Hindlimb muscle (tissue), 1 donor: ENCODE measurements at places on chromosomes 12 and 14.

DNA sequence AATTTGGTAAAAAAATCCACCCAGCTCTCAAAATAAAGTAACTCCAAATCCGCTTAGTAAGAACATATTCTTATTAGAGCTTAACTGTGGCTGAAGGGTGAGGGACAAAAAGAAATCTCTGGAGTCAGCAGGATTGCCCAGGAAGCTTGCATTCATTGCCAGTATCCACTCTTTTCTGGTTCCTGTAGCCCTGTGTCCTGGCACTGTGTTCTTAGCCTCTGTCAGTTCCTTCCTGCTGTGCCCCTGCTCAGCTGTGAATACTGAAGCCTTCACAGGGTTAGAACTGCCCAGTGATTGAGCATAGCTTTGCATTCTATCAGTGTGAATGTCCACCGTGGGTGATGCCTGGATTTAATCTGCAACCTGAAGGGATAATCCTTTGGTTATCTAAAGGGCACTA is 266.9 kb upstream of the PELI2 start:
- DNase-seq = no peak

GRCh38 chr14:77791225-77791600 is 8.7 kb upstream of the ADCK1 start:
- DNase-seq = no peak

DNA sequence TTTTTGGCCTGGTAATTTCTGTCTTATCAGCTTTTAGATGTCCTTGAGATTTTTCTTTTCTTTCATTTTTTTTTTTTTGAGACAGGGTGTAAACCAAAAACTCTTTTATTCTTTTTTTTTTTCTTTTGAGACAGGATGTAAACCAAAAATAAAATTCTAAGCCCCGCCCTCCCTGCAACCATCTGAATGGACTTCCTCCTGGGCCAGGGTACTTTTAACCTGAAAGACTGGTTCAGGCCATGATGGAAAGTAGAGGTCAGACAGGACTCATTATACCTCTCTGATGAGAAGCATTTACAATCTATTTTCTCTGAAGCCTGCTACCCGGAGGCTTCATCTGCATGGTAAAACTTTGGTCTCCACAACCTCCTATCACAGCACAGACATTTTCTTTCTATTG is 33.5 kb upstream of the TCL1B start:
- DNase-seq = no peak

DNA sequence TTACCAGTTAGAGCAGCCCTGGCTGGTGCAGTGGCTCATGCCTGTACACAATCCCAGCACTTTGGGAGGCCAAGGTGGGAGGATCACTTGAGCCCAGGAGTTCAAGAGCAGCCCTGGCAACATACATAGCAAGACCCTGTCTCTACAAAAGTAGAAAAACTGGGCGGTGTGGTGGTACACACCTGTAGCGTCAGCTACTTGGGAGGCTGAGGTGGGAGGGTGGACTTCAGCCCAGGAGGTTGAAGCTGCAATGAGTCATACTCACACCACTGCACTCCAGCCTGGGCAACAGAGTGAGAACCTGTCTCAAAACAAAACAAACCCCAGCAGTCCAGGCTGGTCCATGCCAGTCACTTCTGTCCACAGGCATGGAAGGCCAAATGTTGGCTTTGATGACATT is 7.4 kb downstream of the COX14 start:
- no peak for DNase-seq

DNA sequence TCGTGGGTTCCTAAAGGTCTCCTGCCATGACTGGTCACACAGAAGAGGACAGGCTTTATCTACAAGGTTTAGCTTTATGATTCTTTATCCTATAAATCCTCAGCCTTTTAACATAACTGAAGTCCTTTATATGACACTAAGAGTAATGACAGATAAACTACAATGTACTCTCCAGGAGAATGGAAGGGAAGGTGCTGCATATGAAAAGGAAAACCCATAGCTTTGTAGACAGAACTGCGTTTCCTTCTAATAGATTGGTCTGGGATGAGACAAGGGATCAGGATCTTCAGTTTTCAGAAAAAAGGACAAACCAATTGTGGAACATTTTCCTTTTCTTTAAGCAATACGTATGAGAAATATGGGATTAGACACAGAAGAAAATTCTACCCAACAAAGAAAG is 201.1 kb upstream of the NPAS3 start:
- DNase-seq = no peak

GRCh38 chr12:104738331-104738730 is 219.8 kb downstream of the SLC41A2 start:
- no peak for DNase-seq

GRCh38 chr12:124568431-124569374 is 1.3 kb upstream of the NCOR2 start:
- DNase-seq = peak; percentile 88

- DNase-seq = no peak
These were observed 1650.9 kb upstream of the SEL1L start for GRCh38 chr14:83184531-83184930.

DNA sequence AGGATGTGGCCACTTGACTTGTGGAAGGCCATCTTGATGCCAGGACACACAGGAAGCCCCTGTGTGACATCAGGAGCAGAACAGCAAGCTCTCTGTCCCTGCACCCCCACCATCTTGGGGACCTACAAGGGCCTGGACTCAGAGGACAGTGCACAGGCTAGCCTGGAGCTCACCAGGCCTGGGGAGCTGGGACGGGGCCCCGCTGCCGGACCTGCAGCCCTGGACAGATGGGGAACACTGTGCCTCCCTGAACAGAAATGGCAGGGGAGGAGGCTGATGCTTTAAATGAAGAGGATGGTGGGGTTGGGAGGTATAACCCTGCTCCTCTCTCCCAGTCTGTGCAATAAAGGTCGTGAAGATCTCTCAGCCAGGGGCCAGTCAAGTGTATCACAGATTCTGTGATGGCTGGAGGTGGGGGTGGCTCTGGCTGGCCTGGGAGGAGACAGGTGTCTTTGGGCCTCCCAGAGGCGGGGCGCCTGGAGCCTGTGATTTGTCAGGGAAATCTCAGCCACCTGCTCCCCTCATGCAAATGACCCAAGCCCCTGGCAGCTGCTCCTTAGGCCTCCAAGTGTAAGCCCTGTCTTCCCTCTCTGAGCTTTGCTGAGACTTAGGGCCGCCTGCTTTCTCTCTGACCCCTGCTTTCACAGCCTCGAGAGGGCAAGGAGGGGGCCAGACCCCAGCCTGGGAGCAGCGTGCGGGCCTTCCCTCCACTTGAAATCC is 1.1 kb upstream of the GNB3 start:
- DNase-seq = no peak

DNA sequence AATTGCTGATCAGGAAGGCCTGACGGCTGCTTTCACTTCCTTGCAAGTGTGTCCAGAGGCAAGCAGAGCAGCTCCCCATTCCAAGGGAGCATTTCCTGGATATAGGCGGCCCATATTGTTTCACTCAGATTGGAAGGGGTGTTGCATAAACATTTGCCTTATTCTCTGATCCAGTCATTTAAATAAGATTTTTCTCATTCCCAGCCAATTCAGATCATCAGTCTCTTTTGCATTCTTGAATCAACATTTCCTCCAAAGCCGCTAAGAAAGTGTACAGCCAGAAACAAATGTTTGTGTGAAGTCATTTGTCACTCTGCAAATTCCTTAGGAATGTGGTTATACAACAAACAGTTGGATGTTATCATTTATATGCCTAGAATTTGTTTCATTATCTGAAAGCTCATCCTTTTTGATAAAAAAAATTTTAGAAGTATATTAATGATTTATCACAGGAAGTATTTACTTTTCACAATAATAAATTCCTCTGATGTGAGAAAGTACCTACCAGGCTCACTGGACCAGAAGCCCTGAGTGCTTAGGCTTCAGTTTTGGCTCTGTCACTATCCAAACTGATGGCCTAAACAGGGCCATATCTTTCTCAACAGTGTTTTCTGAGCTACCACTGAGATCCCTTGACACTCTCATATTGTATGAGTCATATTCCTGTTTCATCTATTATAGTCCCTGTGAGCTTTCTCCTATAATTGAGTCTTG is 379.6 kb downstream of the CCDC91 start:
- DNase-seq = no peak

DNA sequence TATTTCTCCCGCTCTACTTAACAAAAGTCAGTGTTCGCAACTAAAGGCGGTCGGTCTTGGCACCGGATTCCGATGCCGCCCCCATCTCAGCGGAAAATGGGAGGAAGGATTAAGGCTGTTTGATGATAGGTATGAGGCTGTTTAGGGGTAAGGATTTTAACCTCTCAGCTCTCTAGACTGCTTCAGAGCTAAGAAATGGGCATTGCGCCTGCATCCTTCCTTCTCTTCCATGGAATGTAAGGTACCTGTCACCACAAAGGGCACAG is 1.4 kb downstream of the COCH start:
- DNase-seq = no peak

GRCh38 chr12:51746416-51746815 is 102.1 kb downstream of the FIGNL2 start:
- no peak for DNase-seq

DNA sequence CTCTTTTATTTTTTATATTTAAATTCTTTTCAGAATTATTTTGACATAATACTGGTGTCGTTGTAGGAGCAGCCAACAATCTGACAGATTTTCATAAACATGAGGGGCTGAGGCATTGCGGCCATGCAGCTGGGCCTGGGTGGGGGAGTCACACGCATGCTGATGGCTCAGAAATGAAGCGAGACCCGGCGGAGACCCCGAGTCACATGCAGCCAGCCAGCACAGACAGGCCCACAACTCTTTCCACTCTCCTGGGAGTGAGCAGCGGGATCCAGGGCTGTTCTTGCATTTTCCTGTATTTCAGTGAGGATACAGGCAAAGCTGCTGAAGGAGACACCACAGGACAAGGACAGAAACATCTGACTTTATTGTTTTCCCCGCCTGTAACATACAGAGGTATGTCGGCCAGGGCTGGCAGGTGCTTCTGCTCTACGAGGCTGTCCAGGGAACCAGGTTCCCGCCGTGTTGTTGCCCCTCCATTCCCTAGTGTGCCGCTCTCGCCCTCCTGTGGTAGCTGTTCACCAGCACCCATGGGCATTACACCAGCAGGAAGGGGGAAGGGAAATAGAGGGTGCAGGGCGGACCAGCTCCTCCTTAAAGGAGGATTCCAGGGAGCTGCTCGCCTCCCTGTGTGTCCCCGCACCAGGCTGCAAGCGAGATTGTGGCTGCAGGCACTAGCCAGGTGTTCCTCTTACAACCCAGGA is 30.5 kb downstream of the FZD10 start:
- no peak for DNase-seq

- no peak for DNase-seq
These were observed 27.8 kb upstream of the SLC38A2 start for GRCh38 chr12:46400406-46400805.

DNA sequence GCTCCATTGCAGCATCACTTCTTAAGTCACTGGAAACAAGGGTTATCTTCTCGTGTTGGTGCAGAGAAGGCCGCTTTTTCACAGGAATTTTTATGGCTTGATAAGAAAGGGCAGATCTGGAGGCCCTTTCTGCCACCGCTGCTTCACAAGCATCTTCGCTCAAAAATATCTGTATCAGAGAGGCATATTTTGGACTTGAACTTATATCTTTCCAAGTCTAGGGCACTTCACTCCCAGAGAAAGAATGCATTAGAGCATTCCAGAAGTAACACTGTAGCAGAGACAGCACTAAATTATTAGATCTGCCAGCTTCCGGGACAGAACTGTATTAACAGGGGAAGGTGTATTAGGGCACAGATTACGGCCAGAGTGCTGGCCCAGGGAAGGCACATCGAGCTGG is 151.7 kb upstream of the AMIGO2 start:
- no peak for DNase-seq

- no peak for DNase-seq
These were observed 23.7 kb upstream of the PARP11 start for GRCh38 chr12:3896801-3897351.

GRCh38 chr12:19759227-19759626 is 319.9 kb downstream of the AEBP2 start:
- DNase-seq = no peak

DNA sequence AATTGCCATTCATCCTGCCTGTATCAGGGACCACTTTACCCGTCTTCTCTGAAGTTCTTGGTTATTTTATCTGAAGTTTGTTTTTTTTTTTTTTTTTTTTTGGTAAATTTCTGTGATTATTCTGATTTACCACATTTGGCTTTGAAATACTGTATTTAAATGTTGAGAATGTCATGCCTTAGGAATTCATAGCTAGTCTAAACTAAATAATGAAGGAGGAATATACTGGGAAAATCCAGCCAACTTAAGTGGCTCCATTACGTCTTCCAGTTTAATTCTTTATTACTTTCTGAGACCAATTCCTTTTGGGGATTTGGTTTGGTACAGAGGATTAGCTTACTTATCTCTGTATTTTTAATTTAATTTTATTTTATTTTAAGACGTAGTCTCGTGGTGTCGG is 60.3 kb upstream of the KCNMB4 start:
- DNase-seq = no peak

DNA sequence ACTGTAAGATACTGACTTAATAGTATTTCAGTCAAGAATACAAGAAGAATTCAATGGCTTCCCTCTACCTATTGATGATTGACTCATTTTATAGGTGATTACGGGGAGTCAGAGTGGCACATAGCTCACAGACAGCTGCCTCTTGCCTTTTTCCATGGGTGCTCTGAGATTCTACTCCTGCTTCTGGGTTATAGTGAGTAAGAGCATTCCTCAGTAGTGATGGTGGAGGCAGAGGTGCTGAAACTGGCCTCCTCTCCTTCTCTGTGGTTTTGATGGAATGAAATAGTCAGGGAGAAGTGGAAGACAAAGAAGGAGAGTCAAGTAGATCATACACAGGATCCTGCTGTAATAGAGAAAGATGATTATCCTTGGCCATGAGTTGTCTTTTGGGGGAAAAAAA is 438.2 kb upstream of the FAR2 start:
- no peak for DNase-seq

GRCh38 chr14:53354336-53354735 is 201.2 kb upstream of the DDHD1 start:
- no peak for DNase-seq

DNA sequence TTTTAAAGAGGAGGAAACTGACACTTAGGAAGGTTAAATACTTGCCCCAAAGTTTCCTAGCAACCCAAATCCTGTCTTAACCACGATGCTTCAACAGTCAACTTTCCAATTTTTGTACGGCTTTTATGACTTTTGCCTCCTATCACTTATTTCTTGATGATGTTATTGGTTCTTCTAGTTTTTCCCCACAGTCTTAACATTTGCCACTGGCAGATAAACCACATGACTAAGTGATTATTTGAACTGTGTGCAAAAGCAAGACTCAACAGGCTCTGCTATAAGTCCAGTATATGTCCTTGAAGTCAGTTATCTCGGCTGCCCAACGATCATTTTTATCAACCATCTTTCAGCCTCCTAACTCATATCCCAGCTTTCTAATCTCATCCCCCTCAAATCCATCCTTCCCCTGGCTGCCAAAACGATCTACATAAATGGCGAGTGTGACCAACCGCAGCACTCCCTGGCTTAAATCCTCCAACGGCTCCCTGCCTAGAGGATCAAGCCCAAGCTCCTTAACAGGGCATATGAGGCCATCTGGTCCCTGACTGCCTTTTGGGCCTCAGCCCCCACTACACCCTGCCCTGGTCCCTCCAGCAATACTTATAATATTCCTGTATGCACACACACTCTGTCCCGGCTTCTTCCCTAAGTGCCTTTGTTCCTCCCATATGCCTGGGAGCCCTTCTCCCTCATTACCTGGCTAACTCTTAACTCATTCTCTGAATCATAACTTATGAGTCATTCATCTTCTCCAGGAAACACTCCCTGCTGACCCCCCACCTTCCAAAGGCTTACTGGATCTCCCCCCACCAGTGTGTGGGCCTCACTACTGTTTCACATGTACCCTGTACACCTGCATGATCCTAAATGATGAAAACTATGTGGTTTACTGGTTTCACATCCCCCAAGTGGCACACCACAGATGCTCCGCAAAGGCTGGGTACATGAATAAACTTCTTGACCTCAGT is 8.8 kb downstream of the VPS37B start:
- no peak for DNase-seq

- DNase-seq = no peak
These were observed 3.7 kb downstream of the GALNT9 start for GRCh38 chr12:132325733-132326130.
